Stimulated activated CD8-positive, alpha-beta memory T cell treated with anti-CD3 and anti-CD28 coated beads, Interleukin-15, amount 100 ng/mL, for 1 hour (primary cell): ENCODE measurements at places on chromosomes 5 and 9.

DNA sequence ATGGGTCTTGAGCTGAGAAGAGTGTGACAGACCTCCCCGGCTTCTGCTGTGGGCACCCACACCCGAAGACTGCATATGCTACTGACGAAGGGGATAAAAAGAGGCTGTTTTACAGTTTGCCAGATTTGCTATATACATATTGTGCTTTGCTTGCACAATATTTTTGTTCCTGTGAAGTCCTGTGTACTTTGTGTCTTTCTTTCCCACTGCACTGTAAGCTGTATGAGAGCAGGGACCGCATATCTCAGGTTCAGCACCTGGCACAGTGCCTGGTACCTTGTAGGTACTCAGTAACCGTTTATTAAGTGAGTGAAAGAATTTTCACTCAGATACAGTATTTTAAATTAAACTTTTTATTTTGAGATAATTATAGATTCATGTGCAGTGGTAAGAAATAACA is 8.2 kb upstream of the GARNL3 start:
- DNase-seq, result no peak

- no peak for DNase-seq
These were observed 86.4 kb downstream of the PRLR start for GRCh38 chr5:35143841-35144240.

DNA sequence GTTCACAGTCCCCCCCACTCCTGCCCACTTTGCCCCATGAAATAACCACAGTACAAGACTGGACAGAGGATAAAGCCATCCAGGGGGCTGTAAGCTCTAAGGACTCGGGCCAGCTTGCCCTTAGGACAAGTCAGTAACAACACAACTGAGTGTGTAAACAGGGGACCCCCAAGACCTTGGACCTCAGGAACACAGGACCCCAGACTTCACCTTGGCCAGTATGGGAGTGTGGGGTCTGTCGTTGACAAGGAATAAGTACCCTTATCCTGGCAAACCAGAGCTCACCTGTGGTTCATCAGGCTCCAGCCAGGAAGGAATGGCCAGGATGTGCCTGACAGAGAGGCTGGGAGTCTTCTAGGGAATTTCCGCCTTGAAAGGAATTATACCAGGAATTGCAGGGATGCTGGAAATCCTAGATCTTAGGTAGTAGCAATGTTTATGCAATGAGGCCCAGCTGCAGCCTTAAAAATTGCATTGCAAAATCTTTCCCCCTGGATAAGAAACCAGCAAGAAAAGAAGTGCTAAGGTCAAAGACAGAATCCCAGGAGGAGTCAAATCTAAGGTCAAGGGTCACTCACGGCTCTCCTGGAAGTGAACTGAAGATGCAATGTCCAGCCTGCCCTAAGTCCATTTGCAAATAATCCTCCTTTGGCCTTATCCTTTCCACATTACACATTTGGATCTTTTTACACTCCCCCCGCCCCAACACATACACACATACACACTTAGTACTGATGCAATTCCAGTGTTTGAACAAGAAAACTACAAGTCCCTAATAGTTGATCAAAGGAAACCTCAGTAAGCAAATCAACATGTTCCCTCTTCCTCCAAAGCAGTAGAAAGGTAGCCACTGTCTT is 27.3 kb upstream of the TDRD7 start:
- no peak for DNase-seq

DNA sequence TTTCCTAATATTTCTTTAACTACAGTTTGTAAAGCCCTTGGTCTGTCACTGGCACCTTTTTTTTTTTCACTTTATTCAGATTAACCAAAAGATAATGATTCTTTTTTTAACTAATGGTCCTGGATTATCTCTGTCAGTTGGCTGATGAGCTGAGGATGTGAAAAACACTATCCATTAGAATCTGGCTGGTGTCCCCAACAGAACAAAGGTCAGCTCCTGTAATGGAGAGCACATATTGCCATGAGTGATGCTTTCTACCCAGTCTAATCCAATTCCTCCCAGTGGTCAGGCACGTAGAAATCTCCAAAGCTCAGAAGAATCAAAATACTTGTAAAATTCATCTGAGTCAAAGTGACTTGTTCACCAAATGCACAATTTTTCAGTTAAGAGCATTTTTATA is 491.7 kb upstream of the PIK3R1 start:
- DNase-seq, result no peak

DNA sequence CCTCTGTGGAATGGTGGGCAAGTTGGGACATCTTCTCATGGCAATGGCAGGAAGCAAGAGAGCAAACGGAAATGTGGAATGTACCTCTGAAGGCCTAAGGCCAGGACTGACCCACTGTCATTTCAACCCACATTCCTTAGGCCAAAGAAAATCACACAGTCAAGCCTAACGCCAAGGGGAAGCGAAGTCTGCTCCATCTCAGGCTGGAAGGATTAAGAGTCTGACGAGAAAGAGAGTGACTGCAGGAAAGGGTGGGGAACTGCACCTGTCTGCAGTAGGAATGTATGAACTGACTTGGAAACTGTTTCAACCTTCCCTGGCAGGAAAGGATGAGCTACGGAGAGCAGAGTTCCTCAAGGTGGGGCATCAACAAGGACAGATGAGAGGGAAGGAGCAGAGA is 90.2 kb upstream of the TAS2R1 start:
- no peak for DNase-seq

DNA sequence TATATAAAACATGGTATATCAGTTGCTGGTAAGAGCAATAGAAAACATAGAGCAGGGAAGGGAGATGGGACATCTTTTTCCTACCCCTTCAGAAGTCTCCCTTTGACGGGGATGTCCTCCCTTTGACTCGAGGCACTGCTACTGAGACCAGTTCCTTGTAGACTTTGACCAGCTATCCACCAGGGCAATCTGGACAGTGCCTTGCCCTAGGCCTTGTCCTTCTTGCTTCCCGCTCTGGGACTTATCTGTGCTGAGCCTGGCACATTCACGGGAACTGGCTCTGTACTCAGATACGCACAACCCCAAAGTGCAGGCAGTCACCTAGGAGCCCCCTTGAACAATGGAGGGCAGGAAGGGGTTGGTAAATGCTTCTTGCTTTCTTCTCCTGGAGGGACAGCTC is 116.6 kb upstream of the ANKH start:
- no peak for DNase-seq

GRCh38 chr9:33029231-33029786 is 4.2 kb downstream of the DNAJA1 start:
- no peak for DNase-seq

DNA sequence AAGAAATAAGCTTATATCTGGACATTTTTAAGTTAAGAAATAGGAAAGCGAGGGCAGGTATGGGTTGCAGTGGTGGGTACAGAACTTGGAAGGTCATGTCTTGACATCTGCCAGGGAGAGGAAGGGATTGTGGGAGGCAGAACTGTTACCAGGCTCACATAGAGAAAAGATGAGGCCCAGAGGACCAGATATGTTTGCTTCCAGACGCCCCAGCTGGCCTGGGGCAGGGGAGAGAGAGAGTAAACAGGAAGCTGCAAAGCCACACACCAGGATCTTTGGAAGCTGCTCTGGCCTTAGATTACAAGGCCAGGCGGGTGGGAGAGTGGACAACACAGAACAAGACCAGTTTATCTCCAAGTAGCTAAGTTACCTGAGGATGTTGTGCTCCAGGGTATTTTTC is 71.2 kb downstream of the MARCHF11 start:
- no peak for DNase-seq

DNA sequence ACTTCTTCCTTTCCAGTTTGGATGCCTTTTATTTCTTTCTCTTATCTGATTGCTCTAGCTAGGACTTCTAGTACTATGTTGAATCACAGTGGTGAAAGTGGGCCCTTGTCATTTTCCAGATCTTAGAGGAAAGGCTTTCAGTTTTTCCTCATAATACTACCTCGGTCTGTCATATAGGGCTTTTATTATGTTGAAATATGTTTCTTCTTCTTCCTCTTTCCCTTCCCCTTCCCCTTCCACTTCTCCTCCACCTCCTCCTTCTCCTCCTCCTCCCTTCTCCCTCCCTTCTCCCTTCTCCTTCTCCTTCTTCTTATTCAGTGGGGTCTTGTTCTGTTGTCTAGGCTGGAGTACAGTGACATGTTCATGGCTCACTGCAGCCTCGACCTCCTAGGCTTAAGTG is 9.2 kb upstream of the TERT start:
- no peak for DNase-seq
